Stimulated activated CD4-positive, alpha-beta T cell treated with anti-CD3 and anti-CD28 coated beads, Interleukin-15, amount 100 ng/mL, for 1 hour (primary cell): ENCODE measurements at places on chromosomes 2 and 18.

DNA sequence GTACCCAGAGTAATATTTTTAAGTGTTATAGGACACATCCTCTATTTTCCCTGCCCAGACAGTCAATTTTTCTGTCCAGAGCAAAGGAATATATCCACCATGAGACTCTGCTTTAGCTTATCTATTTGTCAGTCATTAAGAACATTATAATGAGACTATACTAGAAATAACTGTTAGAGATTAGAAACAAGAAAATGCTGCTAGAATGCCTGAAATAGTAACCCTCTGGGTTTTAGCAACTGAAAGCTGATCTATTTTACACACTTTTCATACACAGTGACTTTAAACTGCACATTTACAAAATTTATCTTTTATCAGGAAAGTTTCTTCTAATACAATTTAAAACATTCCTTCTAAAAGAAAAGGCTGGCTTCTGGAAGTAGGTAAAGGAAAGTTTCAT lies 39.6 kb downstream of the MBD2 start:
- DNase-seq, result no peak

DNA sequence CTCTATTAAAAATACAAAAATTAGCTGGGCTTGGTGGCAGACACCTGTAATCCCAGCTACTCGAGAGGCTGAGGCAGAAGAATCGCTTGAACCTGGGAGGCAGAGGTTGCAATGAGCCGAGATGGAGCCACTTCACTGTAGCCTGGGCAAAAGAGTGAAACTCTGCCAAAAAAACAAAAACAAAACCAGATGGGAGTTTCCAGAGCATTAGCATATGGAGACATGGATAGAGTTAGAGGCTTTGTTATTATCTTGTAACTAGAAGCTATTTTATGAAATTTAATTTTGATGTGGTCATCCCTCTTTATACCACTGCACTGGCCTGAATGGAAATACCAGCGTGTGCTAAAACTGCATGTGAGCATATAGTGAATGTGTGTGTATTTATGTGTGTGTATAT lies 58.9 kb downstream of the TRAPPC8 start:
- no peak for DNase-seq

DNA sequence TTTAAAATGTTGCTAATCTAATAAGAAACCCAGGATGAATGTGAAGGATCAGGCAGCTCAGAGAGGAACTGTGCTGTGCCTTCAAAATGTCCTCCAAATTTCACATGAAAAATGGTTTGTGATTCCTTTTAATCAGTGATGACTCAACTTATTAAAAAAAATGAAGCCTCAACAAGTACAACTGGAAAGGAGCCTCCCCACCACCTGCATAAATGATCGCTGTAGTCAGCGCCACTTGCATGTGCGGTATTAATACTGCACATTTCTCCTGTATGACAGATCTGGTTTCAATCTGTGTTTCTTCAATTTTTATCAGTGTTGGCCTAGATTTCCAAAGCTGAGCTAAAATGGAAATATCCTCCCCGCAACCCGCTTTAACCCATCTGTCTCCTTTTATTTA lies 115.0 kb upstream of the TMEM200C start:
- no peak for DNase-seq

GRCh38 chr2:28607730-28608499 lies 112.1 kb downstream of the PLB1 start:
- DNase-seq, result no peak

- DNase-seq, result no peak
Observed at GRCh38 chr18:33833842-33834241, 255.8 kb downstream of the ASXL3 start.

- no peak for DNase-seq
Observed at GRCh38 chr2:204150721-204151120, 214.2 kb downstream of the ICOS start.

DNA sequence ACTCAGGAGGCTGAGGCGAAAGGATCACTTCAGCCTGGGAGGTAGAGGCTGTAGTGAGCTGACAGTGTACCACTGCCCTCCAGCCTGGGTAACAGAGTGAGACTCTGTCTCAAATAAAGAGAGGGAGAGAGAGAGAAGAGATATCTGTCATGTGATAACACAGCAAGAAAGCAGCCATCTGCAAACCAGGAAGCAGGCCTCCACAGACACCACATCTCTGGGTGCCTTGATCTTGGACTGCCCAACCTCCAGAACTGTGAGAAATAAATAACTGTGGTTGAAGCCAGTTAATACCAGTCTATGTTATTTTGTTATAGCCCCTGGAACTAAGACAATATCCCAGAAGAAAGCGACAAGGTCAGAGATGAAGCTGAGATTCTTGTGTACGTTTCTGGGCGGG lies 2.6 kb upstream of the CCDC68 start:
- no peak for DNase-seq

DNA sequence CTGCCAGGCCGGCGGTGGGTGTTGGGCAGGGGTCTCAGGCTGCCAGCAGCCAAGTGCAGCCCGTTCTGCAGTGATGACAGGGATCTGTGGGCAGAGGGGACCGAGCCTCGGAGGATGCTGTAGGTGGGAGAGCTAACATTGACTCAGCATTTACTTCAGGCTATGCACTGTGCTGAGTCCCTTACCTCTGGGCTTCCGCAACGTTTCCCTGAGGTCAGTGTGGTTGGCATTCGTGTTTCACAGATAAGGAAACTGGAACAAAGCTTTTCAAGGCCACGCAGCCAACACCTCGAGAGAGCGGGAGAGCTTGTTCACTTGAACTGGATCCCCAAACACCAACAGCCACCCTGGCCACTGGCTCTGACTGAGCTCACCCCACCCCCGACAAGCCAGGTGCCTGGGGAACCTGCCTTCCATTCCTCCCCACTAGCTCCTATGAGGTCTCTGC lies 839 bp upstream of the GPR148 start:
- no peak for DNase-seq

- no peak for DNase-seq
Observed at GRCh38 chr2:12320027-12320734, 396.6 kb upstream of the TRIB2 start.

- no peak for DNase-seq
Observed at GRCh38 chr2:11506611-11506969, 27.3 kb upstream of the GREB1 start.

DNA sequence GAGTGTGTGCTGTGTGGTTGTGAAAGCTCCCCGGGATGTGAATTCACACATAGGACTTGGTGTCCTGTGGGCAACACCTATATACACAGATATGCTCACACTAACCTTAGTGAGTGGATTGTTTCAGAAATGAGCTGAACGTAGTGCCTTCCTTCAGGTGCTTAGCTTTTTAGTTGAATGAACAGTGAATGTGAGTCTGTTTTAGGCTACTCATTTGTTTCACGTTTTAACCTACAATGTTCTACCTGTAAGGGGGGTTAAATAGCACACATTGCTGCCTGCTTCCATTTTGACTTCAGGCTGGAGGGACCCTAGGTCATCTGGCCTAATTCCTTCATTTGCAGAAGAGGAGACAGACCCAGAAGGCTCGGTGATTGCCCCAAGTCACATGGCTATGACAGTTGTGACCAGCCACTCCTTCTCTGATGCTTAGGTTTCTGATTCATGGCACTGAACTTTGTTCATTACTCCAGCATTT lies 1.0 kb downstream of the PLEK start:
- DNase-seq, result no peak

DNA sequence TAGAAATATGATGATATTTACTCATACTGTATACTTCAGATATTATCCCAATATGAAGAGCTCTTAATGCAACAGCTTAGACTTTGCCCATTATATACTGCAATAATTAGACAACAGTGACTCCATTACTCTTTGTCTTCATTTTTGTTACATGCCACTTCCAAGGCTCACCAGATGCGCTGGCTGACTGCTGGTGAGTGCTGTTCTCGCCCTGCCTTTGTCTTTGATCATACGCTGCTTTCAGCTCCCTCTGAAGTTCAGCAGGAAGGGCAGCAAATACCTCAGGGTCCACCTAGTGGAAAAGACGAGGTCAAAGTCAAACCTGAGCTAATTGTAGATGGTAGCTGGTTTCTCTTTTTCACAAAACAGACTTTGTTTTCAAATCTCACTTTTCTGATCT lies 66.3 kb downstream of the EIF5B start:
- DNase-seq, result no peak

DNA sequence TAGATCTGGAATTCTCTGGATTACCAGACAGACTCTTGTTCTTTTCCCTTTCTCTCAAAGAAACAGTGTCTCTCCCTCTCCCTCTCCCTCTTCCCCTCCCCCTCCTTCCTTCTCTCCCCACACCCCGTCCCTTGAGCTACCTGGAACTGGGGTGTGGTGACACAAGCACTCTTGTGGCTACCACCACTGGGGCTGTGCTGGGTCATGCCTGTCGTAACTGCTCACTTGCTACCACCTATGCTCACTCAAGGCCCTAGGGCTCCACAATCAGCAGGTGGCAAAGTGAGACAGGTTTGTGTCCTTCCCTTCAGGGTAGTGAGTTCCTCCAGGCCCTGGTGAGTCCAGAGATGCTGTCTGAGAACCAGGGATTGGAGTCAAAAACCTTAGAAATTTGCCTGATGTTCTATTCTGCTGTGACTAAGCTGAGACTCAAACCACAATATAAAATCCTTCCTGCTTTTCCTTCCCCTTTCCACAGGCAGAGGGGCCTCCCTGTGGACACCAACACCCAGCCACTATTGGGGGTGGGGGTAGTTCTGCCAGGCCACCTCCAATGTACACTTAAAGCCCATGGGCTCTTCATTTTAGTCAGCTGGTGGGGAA lies 70.8 kb downstream of the OXER1 start:
- DNase-seq, result no peak

DNA sequence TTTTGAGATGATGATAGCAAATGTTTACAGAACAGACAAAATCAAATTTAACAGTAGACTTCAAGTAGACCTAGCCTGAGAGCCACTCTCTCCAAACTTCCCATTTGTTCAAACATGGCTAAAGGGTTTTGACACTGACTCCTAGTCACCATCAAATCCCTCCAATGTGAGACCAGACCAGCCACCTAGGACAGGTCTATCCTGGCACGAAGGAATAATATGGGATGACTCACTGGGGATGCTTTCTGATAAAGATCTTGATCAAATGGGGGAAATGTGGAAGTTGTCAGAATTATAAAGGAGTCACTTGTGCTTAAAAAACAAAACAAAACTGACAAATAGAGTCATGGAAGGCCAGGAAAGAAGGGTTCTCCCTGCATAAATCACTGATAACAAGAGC lies 95.7 kb downstream of the EDAR start:
- DNase-seq, result no peak

DNA sequence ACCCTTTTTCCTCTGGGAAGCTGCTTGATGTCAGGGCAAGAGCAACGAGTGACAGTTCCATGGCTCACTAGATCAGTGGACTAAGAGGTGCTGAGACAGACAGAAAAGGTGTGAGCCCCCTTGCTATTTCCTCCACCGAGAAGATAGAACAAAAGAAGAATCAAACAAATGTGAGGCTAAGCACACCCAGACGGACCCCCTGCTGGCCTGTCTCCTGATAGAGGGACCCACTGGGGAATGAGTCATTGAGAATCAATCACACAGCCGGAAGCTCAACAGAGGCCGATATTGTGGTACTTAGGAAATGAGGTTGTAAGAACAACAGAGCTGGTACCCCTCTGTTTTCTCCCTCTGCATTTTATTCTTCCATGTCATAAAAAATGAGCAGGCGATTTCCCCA lies 89.8 kb upstream of the TEX51 start:
- DNase-seq, result no peak
